H7 (cell line): ENCODE measurements at places on chromosomes 16 and 17. TPM values are rescaled to one million over a fixed set of nuclear protein-coding genes. Genes with fewer than 3 reads are reported as not detected.

DNA sequence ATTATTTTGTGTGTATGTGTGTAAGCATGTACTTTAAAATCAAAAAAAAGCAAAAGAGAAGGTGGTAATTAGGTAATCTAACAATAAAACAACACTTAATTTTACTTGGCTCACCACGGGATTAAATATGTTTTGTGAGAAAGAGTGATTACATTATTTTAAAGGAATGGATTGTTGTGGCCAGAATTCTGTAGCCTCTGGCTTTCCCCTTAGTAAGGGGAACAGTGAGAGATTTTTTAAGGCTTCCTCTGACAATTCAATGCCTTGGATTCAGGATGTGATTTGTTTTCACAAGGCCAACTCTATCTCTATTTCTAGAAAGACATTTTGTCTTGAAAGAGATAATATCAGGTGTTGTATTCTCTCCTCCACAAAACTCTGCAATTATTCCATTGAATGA, 560.3 kb upstream of the CDH8 start:
- DNase-seq = no peak

DNA sequence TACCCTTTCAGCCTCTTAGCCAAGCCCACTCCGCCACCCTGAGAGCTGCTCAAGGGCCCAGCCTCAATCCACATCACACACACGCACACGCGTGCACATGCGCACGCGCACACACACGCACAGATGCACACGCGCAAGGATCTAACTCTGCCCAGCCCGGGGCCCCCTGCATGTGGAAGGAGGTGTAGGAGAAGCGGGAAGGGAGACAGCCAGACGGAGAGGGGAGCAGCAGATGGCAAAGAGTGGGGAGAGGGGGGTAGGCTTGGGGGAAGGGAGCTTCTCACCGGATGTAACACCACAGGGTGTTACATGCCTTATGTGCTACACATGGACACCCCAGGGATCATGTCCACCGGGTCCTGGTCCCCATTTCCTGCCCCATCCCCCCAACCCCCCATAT, 15.3 kb downstream of the DLG4 start:
- DNase-seq = peak; percentile 70

GRCh38 chr17:19317359-19318095, 45.0 kb downstream of the B9D1 start:
- peak; percentile 92 for DNase-seq

DNA sequence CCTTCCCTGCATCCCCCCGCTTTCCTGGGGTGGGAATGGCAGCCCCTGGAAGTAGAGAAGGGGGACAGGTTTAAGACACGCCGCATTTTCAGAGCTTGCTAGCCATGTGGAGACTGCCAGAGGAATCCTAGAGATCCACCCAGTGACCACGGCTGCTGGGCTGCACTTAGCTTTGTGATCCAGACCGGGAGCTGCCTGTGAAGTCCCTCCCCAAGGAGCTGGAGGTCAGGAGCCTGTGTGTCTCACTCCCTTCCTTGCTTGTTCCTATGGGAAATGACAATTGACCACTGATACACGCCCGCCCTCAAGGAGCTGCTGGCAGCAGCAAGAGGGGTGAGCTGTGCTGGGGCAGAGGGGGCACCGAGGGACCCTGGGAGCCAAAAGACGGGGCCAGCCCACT, 73.7 kb downstream of the SREBF1 start:
- DNase-seq = no peak

- DNase-seq = no peak
Measured at GRCh38 chr17:32813021-32813420, 63.9 kb downstream of the MYO1D start.

- DNase-seq = no peak
Measured at GRCh38 chr16:11699234-11699894, 31.1 kb downstream of the SNN start.

DNA sequence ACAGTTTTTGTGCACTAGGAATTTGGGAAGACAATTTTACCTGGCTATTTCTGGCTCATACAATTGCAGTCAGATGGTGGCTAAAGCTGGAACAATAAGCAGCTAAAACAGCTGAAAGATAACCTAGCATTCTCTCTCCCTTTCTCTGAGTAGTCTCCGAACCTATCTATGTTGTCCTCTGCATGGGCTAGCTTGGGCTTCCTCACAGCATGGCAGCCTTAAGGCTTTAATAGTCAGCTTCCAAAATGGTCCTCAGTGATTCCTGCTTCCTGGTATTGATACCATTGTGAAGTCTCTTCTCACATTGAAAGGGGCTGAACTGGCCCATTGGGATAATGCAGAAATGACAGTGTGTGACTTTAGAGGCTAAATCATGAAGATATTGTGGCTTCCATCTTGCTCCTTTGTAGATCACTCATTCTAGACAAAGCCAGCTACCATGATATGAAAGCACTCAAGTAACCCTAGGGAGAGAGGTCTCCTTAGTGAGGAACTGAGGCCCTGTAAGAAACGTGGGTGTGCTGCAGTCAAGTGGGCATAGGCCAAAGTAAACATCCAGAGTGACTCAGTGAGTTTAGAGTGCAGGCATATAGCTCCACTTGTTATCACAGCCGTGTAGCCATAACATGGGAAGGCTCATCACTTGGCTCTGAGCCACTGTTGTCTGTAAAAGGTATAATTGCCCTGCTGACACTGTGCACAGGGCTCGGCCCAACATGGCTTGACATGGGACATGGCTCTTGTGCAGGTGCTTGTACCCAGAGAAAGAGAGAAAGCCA, 5.5 kb upstream of the VKORC1 start:
- DNase-seq = no peak

GRCh38 chr16:84226026-84226425, 13.8 kb downstream of the KCNG4 start:
- DNase-seq = no peak

DNA sequence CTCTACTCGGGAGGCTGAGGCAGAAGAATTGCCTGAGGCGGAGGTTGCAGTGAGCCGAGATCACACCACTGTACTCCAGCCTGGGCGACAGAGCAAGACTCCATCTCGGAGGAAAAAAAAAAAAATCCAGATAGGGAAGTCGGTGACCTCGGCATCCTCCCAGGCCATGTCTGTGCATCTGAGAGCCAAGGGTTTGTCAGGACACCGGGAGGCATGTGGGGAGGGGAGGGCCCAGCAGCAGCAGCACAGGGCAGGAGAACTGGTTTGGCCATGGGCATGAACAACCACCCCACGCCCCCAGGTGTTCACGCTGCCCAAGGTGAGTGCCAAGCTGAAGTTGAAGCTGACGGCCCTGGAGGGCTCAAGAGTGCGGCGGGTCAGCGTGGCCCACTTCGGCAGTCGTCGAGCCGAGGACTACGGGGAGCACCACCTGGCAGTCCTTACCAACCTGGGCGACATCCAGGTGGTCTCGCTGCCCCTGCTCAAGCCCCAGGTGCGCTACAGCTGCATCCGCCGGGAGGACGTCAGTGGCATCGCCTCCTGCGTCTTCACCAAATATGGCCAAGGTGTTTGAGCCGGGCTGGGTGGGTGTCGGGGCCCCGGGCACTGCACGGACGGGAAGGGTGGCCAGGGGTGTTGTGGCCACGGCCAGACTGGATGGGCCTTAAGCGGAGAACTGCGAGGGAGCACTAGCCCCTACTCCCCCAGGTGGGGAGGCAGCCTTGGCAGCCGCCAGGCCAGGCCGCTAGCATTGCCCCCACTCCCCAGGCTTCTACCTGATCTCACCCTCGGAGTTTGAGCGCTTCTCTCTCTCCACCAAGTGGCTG, 14.7 kb upstream of the MYO15B start:
- no peak for DNase-seq

GRCh38 chr17:67260170-67260987, 15.4 kb upstream of the HELZ start:
- no peak for DNase-seq

DNA sequence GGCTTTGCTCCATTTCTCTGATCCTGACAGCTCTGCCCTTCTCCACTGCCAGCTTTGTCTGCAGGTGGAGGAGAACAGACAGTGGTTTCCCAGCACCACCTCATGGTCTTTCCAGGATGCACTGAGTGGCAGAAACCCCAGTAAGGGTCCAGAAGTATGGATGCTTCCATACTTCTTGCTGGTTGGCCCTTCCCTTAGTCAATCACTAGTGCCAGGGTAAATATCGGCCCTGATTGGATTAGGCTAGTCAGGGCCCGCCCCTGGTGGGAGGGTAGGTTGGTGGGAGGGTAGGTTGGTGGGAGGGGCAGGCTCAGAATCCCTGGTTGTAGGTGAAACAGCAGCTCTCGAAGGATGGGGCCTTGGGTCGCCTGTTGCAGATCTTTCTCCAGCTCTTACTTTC, 10.2 kb downstream of the RNF213 start:
- peak; percentile 98 for DNase-seq

The IKZF3 gene
- 0.10 and 0.89 TPM in 2 replicates for total RNA-seq

The CHRNE gene
- 0.67 and 0.69 TPM in 2 replicates for total RNA-seq

The SRCIN1 gene
- total RNA-seq = 2.3 TPM in 2 replicates

The KRT13 gene
- total RNA-seq = not detected in 2 replicates

The GDPD3 gene
- 0.31 and 1.8 TPM in 2 replicates for total RNA-seq

The SCARF1 gene
- total RNA-seq = 5.1 and 7.6 TPM in 2 replicates
